ENCODE measurements at places on chromosomes 3 and 15.

GRCh38 chr3:34483311-34483887 is 685.0 kb downstream of the PDCD6IP start:
- no peak for DNase-seq

DNA sequence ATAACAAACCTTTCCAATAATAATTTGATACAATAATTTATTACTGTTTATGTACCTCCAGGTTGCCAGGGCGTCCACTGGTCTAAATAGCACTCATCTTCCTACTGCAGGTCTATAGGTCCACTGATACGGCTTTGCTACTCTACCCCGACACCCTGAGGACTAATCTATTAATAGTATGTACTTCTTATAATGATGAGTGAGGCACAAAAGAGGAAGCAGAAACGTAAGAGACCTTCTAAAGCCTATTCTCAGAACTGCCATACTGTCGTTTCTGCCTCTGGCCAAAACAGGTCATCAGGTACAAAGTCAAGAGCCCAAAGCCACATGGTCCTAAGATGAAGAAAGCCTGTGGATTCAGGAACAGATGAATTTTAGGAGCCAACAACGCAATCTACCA is 163.2 kb upstream of the GRM7 start:
- DNase-seq, result no peak

GRCh38 chr15:101637516-101637915 is 14.7 kb downstream of the TM2D3 start:
- no peak for DNase-seq

- DNase-seq, result no peak
Observed at GRCh38 chr3:1183320-1184048, 90.7 kb downstream of the CNTN6 start.

DNA sequence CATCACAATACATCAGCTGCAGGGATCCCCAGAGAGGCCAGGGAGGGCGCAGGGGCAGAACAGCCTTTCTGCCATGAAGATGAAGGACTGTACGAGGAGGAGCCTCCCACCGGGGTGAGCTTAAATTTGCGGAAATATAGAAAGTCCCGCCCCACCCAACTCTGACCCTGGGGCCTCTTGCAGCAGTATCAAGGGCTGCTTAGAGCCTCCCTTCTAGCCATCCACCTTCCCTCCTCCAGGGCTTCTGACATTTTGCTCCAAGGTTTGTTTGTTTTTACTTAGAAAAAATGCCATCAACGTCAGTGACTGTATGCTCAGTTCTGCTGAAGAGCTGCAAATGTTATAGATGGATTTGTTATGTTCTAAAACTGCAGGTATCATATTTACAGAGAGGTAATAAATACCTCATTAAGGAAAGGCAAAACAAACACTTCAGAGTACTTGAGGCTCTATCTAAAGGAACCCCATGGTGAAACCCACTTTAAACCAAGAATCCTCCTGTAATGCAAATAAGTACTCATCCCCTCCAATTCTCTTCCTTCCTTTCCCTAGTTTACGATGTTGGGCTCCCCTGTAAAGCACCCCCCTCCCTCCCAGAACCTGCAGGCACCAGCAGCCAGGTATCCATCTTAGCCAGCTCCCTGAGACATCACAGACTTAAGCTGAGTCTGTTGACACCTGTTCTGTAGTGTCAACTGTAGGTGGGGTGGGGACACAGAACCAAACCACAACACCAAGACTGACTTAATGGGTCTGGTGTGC is 30.5 kb downstream of the RFTN1 start:
- peak; percentile 98 for DNase-seq

DNA sequence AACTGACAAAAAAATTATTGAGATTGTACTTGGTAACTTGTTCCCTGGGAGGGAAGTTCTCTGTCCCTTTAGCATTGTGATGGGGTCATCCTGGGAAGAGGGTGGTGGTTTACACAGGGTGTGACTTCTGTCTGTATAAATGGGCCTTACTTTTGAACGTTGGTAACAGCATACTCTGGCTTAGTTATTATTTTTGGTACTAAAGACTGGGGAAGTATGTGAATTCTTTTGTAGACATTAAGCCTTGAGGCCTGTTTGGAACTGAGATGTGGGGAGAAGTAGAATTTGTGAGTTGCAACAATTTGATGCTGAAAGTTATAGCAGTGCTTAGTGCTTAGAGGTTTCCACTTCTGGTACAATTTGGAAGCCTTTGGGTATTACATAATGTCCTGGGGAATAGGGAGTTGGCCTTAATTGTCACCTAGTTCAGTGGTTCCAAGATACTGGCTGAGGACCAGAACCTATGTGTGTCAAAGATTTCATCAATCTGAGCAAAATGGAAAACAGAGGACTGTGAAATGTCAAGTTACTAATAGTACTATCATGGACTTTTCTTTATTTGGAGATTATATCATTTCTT is 15.9 kb downstream of the TLNRD1 start:
- DNase-seq, result no peak

- no peak for DNase-seq
Observed at GRCh38 chr3:179268400-179269051, 17.6 kb upstream of the KCNMB3 start.

DNA sequence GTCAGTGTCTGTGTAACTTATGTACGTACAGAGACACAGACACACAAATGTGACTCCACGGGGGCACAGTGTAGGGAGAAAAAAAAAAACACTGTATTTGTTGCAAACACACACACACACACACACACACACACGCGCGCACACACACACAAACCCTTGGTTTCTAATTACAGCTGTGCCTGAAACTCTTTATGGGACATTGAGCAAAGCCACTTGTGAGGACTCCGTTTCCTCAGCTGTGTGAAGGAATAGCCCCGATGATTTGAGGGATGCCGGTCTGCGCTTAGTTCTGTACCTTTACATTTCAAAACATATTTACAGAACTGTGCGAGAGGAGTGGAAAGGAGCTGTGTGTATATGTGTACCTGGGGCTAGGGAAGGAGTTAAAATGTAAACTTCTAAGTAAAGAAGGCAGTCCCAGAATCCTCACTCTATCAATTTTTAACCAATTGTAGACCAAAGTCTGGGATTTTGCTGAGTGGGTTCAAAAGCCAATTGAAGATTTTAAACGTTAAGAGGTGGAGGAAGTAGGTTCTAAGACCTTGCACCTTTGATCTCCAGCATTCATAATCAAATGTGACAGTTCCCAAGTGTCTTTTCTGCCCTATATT is 5.3 kb upstream of the BCL6 start:
- DNase-seq, result peak; percentile 87

GRCh38 chr15:90221246-90221900 is 12.4 kb downstream of the CIB1 start:
- DNase-seq, result no peak

DNA sequence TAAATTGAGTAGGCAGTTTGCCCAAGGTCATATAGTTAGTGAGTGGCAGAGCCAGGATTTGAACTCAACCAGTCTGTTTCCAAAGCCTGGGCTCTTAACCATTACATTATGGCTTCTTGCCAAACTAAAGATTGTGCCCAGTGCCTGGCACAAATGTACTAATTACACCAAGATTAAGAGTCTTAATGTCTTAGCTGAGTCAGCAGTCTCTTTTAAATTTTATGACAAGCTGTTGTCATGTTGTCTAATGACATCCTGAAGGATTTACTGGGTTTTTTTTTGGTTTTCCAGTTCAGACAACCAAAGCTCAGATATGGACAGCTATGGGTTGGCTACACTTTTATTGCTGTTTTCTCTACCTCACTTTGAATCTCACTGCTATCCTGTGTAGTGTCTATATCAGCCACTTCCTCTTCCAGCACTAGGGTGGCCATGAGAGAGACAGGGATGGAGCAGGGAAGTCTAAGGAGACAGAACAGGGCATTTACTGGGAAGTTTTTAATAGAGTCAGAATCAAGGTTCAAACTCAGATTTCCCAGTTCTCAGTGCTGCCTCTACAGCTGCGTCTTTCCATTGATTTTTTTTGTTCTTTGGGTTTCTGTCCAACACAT is 10.5 kb downstream of the FBXL2 start:
- DNase-seq, result no peak

GRCh38 chr3:114974387-114974786 is 172.7 kb downstream of the ZBTB20 start:
- DNase-seq, result no peak

DNA sequence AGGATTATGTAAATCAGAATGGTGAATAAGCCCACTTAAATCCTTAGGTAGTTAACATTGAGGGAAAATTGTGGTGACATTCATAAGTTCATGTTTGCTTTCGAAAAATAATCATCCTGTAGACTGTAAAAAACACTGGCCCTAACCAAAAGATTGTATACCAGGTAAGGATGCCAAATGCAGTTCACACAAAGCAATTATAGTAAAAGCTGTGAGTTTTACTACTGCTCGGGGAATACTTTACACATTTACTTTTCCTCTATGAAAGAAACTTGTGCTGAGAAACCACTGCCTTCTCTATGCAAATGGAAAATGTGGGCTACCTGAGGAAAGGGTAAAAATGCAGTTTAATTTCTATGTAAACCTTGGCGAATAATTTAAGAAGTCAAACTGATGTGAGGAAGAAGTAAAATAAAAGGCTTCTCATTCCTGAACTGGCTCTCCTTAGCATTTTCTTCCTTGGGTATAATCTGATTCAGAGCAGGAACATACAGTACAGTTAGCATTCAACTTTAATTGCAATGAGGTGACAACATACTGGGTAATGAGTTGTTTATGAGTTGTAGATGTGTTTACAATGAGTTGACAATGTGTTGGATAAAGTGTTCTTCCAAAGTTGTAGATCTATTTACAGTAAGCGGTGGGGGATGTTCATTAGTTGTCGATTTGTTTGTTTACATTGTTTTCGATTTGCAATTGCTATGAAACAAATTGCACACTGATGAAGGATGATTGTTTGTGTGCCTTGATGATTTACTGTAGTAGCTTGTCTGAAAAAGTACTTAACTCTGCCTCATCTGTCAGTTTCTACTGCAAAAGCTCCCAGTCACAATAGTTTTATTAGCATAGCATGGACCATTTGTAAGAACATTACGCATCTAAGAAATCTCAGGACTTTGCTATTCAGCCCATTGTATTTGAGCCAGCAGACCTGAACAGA is 453.0 kb upstream of the DPH6 start:
- no peak for DNase-seq

- no peak for DNase-seq
Observed at GRCh38 chr15:34284937-34285336, 52.6 kb downstream of the SLC12A6 start.

- DNase-seq, result no peak
Observed at GRCh38 chr3:53259427-53260259, 3.8 kb upstream of the TKT start.

- no peak for DNase-seq
Observed at GRCh38 chr15:60574801-60575631, 96.1 kb upstream of the ICE2 start.

- DNase-seq, result no peak
Observed at GRCh38 chr3:129558772-129559564, 16.0 kb downstream of the H1-8 start.

DNA sequence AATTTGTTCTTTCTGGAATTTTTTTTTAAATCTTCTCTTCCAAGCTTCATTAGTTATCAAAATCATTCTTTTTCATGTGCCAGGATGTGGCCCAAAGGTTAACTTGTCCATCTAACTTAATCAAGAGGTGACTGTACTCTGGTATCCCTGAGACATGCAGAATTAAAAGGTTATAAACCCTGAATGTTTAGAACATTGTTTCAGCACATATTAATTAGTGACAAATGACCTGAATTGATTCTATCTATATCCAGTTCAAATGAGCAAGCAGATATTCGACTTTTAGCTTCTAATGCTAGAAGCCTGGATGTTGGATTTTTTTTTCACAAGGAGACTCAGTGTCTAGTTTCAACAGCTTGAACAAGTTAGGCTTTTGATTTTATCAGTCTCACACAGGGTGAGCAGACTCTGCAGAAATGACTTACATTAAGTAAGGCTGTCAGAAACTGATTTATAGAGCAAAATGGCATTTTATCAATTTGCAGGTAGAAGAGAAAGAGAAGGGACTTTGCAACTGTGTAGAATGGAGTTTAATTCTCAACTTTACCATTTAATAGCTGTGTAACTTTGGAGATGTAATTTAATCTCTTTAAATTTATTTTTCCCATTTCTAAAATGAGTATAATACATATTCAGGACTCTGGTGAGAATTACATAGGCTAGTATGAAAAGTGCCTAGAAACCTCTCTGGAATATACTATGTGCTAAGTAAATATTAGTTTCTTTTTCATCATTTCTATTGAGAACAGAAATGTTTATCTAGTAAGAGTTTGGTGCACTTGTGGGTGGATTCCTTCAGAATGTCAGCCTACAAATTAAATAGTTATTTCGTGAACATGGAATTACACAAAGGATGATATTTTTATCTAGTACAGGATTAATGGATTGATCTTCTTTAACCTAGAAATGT is 100.0 kb downstream of the ALCAM start:
- DNase-seq, result no peak

DNA sequence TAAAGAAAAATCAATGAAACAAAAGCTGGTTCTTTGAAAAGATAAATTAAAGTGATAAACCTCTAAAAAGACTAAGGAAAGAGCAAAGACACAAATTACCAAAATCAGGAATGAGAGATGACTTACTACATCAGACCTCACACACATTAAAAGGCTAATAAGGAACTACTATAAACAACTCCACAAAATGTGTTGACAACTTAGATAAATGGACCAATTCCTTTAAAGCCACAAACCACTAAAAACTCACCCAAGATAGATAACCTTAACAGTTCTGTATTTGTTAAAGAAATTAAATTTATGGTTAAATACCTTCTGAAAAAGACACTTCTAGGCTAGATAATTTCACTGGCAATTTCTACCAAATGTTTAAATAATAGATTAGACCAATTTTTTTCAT is 170.4 kb downstream of the SMAD6 start:
- DNase-seq, result no peak

DNA sequence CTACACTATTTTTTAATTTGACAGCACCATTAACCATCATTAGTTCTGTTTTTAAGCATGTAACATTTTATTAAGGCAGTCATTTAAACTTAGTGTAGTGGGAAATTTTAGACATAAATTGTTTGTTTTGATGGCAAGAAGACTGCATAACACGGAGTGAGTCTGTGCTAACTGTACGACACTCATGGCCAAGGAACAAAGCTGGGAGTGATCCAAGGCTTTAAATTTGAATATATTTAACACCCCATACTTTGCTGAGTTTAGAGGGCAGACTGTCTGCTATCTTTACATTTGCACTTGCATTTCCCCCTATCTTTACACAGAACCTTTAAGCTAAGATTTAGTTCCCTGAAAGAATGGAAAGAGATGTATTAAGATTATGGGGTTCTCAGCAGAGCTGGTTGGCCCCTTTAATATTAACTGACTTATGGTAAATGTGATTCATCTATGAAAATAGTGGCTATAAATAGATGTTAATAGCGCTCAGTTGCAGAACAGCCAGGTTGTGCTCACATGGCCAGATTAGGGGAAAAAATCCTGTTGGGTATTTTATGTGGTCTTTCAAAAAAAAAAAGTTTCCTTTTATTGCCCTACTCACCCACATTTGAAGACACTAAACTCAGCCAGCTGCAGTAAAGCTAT is 120.7 kb downstream of the CMSS1 start:
- DNase-seq, result no peak

DNA sequence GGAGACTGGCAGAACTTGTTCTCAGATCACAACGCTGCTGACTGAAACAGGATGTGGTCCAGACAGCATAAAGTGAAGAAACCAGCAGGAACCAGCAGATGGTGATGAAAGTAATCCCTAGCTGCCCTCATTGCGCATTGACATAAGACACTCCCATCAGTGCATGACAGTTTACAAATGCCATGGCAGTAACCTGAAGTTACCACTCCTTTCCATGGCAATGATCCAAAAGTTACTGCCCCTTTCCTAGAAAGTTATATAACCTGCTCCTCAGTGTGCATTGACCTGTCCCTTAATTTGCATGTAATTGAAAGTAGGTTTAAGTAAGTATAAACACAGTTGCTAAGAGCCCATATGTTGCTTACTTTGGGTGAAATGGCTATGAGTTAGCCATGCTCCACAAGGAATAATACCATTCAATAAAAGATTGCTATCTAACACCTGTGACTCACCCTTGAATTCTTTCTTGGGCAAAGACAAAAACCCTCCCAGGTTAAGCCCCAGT is 149.1 kb upstream of the CD96 start:
- DNase-seq, result no peak

Data from DMS79 treated with DMSO at 0.1 percent for 48 hours (cell line).